Fibroblast of the conjunctiva (primary cell): ENCODE measurements at places on chromosomes 11 and 22.

GRCh38 chr11:112606656-112607055, 346.0 kb upstream of the PLET1 start:
- no peak for DNase-seq

GRCh38 chr22:45319324-45319685, 9.6 kb downstream of the FAM118A start:
- peak; percentile 53 for DNase-seq

GRCh38 chr11:2262301-2263070, 7.9 kb downstream of the ASCL2 start:
- no peak for DNase-seq

GRCh38 chr11:14614091-14614622, 29.4 kb upstream of the PDE3B start:
- no peak for DNase-seq

- no peak for DNase-seq
Observed at GRCh38 chr22:47280301-47280700, 517.9 kb downstream of the TBC1D22A start.

- no peak for DNase-seq
Observed at GRCh38 chr22:36192542-36192941, 9.1 kb downstream of the APOL4 start.

DNA sequence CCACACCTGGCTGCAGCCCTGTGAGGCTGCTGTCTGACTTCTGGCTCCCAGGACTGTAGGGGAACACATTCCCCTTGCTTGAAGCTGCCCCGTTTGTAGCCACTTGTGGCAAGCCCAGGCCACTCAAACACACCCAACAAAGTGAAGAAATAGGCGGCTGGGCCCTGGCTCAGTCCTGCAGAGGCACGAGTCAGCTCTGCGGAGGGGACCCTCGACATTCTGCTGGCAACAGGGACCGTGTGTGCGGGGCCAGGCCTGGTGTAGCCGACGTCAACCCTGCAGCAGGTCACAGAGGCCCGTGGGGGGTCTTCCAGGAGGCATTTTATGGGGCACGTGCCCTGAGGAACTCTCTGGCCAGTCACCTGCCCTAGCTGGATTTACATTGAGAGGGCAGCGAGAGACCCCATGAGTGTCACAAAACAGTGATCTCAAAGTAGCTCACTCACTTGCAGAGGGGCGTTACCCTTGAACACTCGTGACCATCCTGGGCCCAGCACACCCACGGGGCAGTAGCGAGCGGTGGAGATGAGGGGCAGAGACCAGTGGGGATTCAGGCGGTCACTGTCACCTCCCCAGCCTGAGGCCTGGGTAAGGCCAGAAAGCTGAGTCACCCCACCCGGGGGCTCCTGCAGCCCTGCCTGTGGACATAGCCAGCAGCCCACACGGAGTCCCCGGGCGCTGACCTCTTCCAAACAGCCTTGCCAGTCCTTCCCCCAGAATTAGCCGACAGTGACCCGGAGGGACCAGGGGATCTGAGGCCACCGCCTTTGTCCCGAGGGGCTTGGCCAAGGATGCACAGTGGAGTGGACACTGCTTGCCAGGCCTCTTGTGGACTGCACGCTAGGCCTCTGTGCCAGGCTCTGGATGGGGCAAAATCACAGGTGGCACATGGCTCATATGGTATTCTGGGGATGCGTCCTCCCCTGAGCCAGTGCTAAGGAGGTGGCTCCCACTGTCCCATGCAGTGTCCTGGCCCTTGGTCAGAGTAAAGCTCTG, 139.5 kb downstream of the CTTN start:
- DNase-seq = no peak

DNA sequence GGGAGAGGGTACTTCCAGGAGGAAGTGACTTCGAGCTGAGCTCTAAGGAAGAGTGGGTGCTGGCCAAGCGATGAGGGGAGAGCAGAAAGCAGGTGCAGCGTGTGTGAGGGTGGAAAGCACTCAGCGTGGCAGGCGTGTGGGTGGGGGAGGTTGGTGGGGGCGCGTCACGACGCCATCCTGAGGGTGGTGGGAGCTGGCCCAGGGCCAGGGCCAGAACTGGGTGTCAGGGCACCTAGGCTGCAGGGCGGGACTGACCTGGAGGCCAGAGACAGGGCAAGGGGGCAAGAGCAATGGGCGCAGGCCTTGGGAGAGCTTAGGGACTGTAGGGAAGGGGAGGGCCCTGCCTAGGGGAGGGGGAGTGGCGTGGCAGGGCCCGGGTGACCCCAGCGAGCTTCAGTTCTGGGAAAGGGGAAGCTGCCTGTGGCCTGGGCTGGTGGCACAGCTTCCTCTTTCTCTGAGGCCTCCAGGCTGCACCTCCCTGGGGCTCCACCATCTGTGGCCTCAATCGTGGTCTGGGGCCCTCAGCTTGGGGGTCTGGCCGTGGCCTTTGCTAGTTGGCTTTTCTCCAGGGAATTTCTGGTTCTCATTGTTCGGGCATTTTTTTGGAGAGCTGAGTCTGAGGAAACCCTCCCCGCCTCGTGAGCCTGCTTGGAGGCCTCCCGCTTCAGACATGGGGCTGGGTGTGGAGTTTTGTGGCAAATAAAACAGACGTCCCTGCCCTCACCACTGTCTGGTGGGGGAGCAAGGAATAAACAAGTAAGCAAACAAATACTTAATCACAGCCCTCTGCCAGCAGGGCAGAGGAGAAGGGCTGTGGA, 8.9 kb downstream of the RELT start:
- DNase-seq = no peak

- DNase-seq = no peak
Observed at GRCh38 chr11:112343368-112344039, 82.8 kb upstream of the PLET1 start.

DNA sequence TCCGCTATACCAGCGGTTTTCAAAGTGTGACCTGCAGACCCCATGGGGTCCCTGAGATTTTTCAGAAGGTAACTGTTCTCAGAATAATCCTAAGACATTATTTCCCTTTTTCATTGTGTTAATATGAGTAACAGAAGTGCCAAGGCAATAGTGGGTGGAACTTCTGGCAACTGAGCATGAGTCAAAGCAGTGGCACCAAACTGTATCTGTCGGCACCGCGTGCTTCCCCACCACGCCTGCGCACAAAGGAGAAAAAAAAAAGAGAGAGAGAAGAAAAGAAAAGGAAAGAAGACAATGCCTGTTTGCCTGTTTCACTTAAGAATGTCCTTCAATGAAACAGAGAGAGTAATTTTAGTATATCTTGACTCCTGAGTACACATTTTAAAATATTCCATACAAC, 679.9 kb downstream of the OPCML start:
- no peak for DNase-seq

DNA sequence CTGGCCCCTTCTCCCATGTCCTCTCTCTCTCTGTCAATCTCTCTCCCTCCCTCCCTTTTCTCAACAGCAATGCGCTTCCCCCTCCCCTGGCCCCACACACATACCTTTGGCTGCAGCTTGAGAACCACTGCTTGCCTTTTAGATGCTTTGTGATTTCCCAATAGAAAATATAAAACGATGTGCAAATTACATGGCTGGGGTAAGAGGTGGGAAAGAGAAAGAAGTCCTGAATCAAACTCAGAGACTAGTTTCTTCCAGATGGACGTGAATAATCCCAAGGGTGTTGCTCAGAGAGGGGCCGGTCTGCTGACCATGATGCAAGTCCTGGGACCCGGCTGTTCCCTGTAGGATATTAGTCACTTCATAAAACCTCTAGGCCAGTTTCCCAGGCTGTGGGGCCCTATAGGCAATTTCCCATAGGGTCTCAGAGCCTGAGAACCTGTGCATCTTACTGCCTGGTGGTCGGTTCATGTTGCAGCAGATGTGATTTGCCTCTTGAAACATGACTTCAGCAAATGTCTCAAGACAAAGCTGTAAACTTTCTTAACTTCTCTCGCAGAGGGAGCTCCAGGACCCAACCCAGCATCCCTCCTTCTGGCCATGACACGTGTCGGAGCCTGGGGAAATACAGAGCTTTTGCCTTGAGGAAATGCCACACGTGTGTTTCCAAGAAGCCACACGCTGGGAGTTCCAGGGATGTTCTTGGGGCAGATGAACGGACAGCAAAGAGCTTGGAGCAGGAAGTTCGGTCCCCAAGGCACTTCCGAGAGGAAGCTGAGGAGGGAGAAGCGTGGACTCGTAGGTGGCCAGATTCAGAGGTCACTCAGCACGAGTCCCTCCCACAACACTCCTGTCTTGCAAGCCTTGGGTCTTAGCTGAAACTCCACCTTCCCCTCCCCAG, 34.5 kb upstream of the ETS1 start:
- peak; percentile 75 for DNase-seq

DNA sequence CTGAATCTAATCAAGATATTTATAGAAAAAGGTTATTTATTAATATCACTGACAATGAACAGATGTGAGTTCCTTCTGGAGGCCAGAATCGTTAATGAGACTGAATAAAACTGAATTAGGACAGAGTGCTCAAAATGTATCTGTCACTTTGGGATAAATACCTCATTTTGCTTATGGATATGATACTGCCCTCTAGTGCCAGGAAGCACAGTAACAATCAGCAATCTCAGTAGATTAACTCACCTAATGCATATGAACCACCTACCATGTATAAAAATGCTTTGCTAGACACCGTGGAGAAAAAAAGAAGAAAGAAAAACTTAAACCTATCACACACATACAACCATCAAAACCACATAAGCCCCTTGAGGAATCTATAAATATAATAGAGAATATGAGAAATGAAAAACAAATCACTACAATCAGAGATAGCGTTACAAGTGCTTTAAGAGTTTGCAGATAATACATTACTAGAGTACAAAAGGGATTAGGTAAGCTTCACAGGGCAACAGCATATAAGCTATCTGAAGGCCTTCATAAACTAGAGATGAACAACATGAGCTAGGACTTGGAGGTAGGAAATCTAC, 117.4 kb downstream of the SGSM3 start:
- DNase-seq = no peak

DNA sequence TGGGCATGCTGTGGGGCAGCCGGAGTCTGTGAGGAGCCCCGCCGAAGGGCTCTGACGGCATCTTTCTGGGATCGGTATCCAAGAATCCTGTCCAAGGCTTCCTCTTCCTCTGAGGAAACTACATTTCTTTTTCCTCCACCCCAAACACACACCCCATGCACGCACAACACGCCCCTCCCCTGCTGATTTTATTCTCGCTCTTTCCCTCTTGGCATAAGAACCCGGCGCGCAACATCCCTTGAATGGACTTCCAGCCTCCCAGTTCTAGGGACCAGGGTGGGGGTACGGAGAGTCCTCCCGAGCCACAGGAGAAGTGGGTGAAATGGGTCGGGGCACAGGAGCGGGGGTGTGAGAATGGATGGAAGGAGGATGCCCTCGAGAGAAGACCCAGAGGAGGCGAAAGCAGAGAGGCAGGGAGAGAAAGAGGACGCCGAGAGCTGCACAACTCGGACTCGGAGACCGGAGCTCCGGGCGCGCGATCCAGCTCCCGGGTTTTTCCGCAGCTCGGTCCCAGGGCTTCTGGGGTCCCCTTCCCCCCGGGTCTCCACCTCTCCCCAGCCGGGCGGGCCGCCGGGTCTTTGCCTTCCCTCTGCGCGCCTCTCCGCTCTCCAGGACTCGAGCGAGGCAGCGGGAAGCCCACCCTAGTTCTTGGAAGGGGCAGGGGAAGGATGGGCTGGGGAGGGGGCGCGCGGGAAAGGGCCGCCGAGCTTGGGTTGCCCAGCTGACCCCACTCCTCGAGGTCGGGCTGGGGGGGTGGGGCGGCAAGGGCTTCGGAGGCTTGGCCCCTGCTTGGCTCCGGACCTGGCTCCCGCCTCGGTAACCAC, 1.5 kb upstream of the LARGE1 start:
- no peak for DNase-seq

DNA sequence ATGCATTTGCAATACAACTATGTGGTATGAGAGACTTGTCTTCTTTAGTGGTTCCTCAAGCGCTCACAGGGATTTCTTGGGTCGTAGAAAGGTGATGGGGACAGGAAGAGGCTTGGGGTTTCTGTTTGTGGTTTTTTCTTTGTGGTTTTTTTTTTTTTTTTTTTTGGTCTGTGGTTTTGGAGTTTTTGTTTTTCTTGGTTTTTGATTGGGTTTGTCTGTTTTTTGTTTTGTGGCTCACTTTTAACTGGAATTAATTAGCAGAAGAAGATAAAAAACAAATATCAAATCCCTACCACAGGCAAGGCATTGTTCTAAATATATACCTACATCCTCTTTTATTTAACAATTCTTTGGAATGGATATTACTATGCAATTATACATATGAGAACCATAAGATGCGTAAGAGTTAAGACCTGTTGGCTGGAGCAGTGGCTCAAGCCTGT, 5.5 kb downstream of the TTC28 start:
- no peak for DNase-seq

DNA sequence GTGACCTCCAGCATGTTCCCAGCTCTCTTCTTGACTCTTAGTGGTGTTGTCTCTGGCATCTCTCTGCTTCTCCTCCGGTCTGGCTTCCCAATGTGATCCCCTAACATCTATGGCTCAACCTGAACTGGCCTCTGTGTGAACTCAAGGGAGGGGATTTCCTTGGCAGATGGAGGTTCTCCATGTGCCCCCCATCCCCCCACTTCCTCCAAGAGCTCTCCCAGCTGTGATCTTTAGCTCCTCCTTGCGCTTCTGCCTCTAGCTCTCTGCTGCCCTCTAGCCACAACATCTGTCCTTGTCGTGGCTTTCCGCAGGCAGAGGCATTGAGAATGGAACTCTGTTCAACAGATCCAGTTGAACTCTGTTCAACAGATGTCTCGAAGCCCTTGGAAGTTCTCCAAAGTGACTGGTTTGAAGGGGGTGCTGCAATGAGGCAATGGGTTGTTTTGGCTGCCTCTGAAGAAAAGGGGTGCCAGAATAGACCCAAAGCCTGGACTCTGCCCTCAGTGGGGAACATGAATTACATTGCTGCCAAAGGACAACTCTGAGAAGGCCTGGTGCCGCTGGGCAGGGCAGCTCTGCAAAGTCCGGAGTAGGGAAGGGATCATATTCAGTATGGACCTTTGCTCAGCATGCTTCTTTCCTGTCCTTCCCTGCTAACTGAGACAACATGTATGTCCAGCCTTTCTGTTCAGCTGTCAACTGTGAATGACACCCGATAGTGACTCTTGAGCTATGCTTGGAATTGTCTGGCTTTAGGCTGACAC, 61.9 kb downstream of the ADM start:
- peak; percentile 95 for DNase-seq

DNA sequence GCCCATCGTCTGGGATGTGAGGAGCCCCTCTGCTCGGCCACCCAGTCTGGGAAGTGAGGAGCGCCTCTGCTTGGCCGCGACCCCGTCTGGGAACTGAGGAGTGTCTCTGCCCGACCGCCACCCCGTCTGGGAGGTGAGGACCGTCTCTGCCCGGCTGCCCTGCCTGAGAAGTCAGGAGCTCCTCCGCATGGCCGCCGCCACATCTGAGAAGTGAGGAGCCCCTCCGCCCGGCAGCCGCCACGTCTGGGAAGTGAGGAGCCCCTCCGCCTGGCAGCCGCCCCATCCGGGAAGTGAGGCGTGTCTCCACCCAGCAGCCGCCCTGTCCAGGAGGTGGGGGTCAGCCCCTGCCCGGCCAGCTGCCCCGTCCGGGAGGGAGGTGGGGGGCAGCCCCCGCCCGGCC, 5.8 kb upstream of the OR5M8 start:
- DNase-seq = no peak

GRCh38 chr11:107041088-107041444, 22.8 kb upstream of the GUCY1A2 start:
- DNase-seq = no peak

GRCh38 chr11:1520663-1521267, 34.2 kb upstream of the MOB2 start:
- DNase-seq = no peak

GRCh38 chr11:68099057-68099456, 22.1 kb downstream of the CHKA start:
- no peak for DNase-seq

- no peak for DNase-seq
Observed at GRCh38 chr22:27874764-27875163, 44.3 kb downstream of the PITPNB start.

- no peak for DNase-seq
Observed at GRCh38 chr11:128727796-128728431, 34.0 kb downstream of the FLI1 start.

GRCh38 chr11:78961247-78961646, 386.6 kb upstream of the NARS2 start:
- DNase-seq = peak; percentile 12
